ENCODE measurements at places on chromosomes 5 and 9.

- DNase-seq: no peak
Measured at GRCh38 chr5:36938129-36938528, 61.6 kb downstream of the NIPBL start.

GRCh38 chr5:53256746-53257145 lies 147.2 kb upstream of the MOCS2 start:
- DNase-seq: no peak

- no peak for DNase-seq
Measured at GRCh38 chr5:173065155-173065554, 9.0 kb downstream of the CREBRF start.

- no peak for DNase-seq
Measured at GRCh38 chr5:94916619-94917018, 298.1 kb downstream of the SLF1 start.

GRCh38 chr5:54873691-54874090 lies 111.7 kb downstream of the ESM1 start:
- DNase-seq: no peak

DNA sequence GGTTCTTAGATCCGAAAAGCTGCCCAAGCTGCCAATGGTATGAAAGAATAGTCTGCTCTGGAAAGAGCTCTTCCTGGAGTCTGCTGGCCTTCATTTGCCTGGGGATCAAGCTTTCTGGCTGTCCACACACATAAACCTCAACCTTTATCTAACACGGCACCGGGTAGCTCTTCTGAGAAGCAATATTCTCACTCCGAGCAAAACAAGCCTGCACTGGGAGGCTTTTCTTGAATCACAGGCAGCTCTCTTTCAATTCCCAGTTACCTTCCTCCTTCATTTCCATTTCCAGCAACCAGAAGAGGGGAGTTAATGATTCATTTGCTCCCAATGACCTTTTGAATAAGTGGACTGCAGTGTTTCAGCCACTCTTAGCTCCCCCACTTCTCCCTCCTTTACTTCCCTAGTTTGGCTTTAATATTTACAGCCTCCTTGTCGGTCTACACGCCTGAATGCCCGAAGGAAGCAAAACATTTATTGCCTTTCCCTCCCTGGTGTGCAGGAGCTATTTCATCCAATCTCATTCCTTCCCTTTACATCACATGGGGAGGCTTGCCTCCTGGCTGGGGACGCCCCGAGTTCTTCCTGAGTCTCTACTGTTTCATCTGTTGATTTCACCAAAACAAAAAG lies 187.1 kb downstream of the ARHGEF28 start:
- no peak for DNase-seq

- no peak for DNase-seq
Measured at GRCh38 chr5:111234125-111234524, 9.9 kb downstream of the CAMK4 start.

DNA sequence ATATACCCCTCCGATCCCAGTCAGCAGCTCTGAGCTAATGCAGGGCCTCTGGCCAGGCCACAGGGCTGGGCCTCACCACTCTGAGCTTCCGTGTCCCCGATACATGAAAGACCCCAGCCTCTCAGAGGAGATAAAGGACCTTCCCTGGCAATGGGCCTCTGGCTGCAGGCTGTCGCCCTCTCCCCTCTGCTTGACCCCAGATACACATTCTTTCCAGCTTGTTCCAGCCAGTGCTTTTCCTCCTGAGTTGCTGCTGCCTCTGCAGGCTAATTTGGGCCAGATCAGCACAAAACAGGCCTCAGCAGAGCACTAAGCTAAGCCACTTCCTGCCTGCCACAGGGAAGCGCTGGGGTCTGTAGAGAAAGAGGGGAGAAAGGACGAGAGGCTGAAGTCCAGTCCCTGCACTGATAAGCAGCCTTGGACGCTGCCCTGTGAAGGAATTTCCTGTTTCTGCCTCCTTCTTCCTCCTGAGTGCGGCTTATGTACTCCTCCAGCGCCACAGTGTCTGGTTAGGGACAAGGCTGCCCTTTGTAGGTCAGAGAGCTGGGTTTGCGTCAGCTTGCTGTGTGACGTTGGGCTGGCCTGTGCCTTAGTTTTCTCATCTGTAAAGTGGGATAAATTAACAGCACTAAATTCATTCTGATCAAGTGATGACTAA lies 73.0 kb upstream of the IL17B start:
- no peak for DNase-seq

DNA sequence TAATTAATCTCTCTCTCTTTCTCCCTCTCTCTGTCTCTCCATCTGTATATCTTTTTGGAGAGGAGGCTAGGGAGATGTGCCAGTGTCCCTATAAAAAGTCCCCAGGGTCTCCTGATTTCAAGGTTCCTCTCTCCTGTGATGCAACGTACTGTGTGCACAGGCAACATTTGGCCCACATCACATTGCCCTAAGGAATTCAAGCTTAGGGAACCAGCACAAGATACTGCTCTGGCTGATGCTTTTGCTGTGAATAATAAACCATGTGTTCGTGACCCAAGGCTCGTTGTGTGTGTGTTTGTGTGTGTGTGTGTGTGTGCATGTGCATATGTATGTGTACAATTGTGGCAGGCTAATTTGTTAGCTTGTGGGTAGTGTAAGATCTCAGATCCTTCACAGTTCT lies 9.7 kb downstream of the SPATA9 start:
- no peak for DNase-seq

DNA sequence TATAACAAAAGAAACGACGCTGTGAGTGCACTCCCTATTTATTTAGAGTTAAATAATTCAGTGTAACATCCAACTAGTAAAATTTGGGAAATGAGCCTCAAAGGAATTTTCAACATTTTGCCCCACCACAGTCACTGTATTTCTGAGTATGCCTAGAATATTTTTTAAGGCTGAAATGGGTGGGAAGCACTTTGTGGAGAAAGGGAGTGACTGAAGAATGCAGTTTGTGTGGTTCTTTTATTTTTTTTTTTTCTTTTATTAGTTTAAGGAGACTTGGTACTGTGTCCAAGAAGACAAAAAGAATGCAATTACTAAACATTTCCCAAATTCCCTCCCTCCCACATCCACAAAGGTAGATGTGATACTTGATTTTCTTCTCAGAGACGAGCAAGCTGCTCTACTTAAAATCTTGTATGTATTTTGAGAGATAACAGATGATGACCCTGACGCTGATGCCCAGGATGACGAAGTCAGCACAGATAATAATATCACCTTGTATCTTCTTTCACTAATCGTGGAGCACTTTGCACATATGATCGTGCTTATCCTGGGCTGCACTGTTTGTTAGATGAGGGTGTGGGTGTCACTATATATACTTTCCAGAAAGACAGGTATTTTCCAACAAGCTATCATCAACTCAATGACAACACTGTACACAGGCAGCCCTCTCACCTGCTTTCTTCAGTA lies 586.3 kb downstream of the RAB3C start:
- DNase-seq: no peak

DNA sequence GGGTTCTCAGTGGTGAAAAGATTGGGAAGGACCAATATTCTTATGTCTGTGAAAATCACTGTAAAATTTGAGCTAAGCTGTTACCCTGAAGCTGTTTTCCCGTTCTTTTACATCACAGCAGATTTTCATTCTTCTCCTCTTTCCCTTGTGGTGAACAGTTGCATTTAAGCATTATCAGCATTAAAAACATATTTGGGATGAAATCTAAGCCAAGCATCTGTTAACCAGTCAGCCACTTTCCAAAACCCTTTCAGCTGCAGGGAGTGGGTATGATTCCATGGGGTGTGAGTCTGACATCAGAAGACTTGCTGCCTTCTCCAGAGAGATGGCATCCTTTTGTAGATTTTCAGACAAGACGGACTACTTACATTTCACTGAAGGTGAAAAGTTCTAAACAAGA lies 97.2 kb downstream of the TRIO start:
- DNase-seq: no peak

DNA sequence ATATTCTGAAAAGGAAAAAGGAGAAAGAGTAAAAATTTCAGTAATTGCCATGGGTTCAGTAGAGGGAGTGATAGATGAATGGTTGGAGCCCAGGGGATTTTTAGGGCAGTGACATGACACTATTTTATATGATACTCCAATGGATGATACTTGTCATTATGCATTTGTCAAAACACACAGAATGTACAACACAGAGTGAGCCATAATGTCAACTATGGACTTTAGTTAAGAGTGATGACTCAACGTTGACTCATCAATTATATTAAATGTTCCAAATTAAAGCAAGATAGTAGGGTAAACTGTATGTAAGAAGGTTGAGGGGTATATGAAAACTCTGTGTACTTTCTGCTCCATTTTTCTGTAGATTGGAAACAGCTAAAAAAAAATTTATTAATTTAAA lies 586.4 kb downstream of the TAF11L14 start:
- no peak for DNase-seq

- DNase-seq: peak; percentile 21
Measured at GRCh38 chr9:22244139-22245011, 202.2 kb upstream of the DMRTA1 start.

- DNase-seq: no peak
Measured at GRCh38 chr5:169960659-169961058, 19.6 kb downstream of the INSYN2B start.

DNA sequence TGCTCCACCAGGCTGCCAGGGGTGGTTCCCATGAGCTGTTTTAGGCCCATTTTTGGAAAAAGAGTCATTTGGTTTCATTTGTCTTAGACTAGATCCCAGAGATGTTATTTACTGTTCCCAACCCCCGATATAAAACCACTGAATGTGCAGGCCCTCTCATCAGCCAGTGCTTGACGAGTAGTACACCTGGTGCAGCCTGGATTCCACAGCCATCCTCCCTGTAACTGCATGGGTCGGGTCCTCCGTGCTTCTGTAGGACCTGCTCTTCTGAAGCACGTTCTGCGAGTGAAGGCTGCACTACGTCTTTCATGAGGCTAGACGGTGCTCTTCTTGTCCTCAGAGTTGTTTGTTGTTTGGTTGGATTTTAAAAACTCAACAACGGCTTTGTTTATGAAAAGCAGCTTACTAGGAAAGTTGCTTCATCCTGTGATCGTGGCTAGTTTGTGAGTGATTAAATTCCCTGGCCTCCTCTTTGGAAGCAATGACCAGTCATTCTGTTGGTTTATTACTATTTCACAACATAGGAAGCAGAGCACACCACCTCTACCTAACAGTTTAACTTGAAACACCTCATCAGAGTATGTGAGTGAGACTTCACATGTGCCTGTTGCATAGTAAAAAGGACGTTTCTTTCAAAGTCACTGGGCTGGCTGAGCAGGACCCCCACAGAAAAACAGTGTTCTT lies 135.2 kb downstream of the AOPEP start:
- DNase-seq: no peak

DNA sequence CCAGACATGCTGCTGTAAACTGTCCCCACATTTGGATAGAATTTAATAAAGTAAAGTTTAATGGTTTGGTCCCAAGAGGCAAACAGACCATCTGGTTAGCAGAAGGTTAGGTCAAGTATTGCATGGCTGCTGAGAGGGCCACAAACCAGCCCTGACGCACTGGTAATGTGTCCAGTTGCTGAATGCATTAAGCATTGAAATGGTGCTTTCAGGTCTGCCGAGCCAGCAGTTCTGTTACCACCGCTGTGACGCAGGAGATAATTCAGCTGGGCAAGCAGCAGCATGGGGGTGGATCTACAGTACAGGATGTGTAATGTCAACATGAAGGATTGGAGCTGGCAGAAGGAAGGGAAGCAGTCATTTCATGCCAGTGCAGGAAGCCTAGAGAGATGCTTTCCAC lies 16.0 kb downstream of the ZNF462 start:
- DNase-seq: peak; percentile 79

- DNase-seq: no peak
Measured at GRCh38 chr5:149641000-149641576, 59.8 kb downstream of the ARHGEF37 start.

GRCh38 chr5:10289353-10289752 lies 18.3 kb downstream of the CMBL start:
- peak; percentile 18 for DNase-seq

GRCh38 chr5:155019601-155020226 lies 6.2 kb downstream of the KIF4B start:
- DNase-seq: no peak

- DNase-seq: no peak
Measured at GRCh38 chr5:73392775-73393174, 55.8 kb downstream of the FOXD1 start.

DNA sequence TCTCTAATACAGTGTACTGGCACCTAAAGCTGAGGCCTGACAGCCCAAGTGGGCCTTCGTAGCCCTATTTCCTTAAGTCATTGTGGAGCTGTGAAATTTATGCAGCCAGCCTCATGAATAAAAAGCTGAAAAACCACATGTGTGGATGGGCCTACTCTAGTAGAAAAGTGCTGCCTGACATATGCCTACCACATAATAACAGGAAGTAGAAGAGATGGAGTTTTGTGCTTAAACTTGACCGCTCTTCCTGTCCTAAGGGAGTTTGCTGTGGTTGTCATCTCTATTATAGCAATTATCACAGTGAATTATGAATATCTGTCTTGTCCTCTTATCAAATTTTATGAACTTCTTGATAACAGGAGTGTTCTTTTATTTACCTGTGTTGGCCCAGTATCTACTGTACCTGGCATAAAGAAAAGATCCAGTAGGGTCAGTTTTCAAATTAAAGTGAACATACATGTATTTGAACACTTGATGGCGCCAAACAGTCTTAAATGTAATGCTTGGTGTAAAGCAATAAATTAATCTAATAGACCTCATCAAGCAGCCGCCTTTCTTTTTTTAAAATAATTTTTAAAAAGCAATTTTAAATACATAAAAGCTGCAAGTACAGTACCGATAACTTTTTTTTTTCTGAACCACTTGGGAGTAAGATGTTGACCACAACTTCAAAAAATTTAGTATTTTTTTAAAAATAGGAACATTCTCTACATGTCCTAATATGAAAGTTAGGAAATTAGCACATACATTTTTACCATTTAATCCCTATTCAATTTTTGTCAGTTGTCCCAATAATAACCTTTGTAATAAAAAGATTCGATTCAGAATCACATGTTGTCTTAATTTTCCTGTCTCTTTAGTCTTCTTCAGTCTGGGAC lies 51.0 kb downstream of the FKTN start:
- DNase-seq: peak; percentile 67

GRCh38 chr5:83494087-83494620 lies 22.6 kb downstream of the VCAN start:
- DNase-seq: peak; percentile 0

GRCh38 chr9:78940121-78940855 lies 631.5 kb upstream of the TLE4 start:
- DNase-seq: no peak

DNA sequence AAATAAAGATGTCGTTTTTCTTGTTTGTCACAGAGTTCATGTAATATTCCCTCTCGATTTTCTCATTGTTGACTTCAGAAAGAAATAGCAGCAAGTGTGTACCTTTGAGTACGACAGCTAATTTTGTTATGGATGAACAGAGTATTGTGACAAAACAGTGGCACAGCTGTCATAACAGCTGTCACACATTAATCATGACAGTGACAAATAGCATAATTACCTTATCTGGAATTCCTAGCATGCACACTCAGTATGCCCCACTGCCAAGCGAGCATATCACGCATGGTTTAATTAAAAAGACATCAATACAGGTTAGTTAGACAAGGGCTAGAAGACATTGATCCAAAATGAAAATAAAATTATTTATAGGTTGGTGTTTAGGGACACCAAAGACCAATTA lies 375.1 kb downstream of the SPATA31D1 start:
- no peak for DNase-seq

Data from NCI-H345 (cell line).